Glutamatergic neuron (in vitro differentiated cells): ENCODE measurements at places on chromosomes 3 and 15. TPM values are rescaled to one million over a fixed set of nuclear protein-coding genes. Genes with fewer than 3 reads are reported as not detected.

Gene PPARG
- total RNA-seq: 0.37 TPM

Gene PLA2G4B
- 17.9 TPM for total RNA-seq

Gene KBTBD13
- not detected for total RNA-seq

GRCh38 chr3:101847328-101847727, 2.0 kb upstream of the NFKBIZ start:
- no peak overlapping the region for H3K27ac ChIP-seq
- no peaks in the 10 kb centered on the region for H3K36me3 ChIP-seq
- peaks cover 7% of the 10 kb centered on the region for H3K4me1 ChIP-seq
- H3K27me3 ChIP-seq: peaks cover 3% of the 10 kb centered on the region
- no peak overlapping the region for H3K4me3 ChIP-seq
- no peak for DNase-seq

DNA sequence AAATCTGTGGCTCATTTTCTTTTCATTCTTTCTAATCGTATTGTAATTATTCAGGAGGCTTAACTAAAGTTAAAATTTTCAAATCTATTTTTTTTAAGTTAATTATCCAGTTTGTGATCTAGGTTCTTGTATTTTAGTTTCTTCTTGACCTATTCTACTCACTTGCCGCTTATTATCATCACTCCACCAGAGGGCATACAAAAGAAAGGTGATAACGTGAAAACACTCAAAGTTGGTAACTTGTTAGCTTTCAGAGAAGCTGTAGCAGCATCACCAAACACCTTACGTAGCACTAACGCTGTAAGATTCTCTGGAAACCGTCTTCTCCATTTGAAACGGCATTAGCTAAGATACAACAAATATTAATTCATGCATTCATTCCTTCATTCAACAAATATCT, 4.8 kb downstream of the GNB4 start:
- H3K4me1 ChIP-seq: no peaks in the 10 kb centered on the region
- H3K4me3 ChIP-seq: no peak overlapping the region
- no peak overlapping the region for H3K27ac ChIP-seq
- no peak for DNase-seq
- peaks cover 3% of the 10 kb centered on the region for H3K27me3 ChIP-seq

DNA sequence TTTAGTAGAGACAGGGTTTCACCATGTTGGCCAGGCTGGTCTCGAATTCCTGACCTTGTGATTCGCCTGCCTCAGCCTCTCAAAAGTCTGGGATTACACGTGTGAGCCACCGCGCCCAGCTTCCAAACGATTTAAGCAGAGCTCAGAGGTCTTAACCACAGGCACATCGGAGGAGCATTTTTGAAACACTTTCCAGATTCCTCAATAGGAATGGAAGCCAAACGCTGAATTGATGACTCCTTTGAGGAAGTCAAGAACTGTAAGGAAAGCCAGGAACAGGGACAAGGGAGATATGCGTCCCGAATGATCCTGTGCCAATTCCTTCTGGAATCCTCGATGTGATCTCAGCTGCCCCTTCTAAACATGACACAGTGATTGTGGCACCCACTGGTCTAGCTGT, 40.0 kb downstream of the TRH start:
- no peaks in the 10 kb centered on the region for H3K27me3 ChIP-seq
- no peak overlapping the region for H3K27ac ChIP-seq
- H3K4me1 ChIP-seq: no peaks in the 10 kb centered on the region
- no peaks in the 10 kb centered on the region for H3K36me3 ChIP-seq

GRCh38 chr15:44682211-44682610, 18.7 kb upstream of the SPG11 start:
- H3K27me3 ChIP-seq: peaks cover 3% of the 10 kb centered on the region
- no peak for DNase-seq
- no peak overlapping the region for H3K27ac ChIP-seq
- H3K36me3 ChIP-seq: no peaks in the 10 kb centered on the region
- peaks cover 2% of the 10 kb centered on the region for H3K4me1 ChIP-seq

GRCh38 chr3:52682016-52682415, 3.7 kb downstream of the PBRM1 start:
- H3K4me1 ChIP-seq: peaks cover 21% of the 10 kb centered on the region
- H3K4me3 ChIP-seq: peak overlapping the region; percentile 40
- H3K36me3 ChIP-seq: peaks cover 8% of the 10 kb centered on the region
- no peak for DNase-seq
- peaks cover 5% of the 10 kb centered on the region for H3K27me3 ChIP-seq

DNA sequence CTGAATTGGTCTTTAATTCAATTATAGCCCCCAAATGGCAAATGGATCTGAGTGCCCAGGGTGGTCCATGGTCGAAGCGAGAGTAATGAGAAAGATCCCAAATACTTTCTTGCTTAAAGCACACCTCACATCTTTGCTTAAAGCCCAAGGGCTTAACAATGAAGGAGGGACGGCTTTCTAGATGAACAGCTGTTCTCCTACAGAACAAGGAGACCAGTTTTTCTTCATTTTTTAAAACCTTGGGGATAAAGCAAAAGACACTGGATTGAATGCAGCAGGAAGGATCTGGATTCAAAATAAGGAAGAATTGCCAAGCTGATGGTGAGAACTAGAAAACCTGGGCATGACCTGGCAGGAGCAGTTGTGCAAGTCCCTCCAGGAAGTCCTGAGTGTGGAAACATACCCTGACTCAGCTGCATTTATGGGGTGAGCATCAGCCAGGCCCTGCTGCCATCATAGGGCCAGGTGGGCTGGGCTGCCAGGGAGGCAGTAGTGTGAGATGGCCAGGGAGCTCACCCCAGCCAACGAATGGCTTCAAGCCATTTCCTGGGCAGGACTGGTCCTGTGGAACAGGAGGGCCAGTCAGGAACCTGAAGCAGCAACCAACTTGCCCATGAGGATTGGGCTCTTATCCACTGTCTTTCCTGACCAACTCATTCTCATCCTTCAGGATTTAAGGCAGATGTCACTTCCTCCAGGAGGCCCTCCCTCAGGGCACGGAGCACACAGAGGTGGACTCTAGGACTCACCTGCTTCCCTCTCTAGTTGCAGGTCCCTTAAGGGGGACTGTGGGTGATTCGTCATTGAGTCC, 18.4 kb upstream of the RHCG start:
- H3K4me3 ChIP-seq: no peak overlapping the region
- no peak overlapping the region for H3K27ac ChIP-seq
- H3K4me1 ChIP-seq: no peaks in the 10 kb centered on the region
- DNase-seq: no peak

DNA sequence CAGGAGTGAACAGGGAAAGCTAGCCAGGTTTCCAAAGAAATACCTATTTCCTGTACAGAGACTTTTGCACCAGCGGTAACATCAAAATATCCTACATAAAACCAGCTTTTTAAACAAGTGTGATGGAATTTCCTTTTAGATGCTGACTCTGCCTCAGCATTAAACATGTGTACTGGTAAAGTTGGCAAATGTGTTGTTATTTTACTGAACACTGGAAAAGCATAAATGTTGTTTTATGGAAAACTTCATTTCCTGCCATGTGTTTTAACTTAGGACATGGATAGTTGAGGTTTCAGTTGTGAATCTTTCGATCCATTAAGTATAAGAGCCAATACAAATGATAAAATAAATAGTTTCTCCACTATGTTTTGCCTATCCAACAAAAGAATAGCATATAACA, 15.7 kb downstream of the OXNAD1 start:
- no peaks in the 10 kb centered on the region for H3K4me1 ChIP-seq
- H3K27me3 ChIP-seq: peaks cover 2% of the 10 kb centered on the region
- H3K27ac ChIP-seq: no peak overlapping the region
- H3K4me3 ChIP-seq: no peak overlapping the region

GRCh38 chr3:39808467-39809180, 785 bp upstream of the MYRIP start:
- H3K27me3 ChIP-seq: peaks cover 16% of the 10 kb centered on the region
- DNase-seq: peak; percentile 41
- H3K4me1 ChIP-seq: peaks cover 17% of the 10 kb centered on the region
